ENCODE measurements at places on chromosomes 4 and X.

DNA sequence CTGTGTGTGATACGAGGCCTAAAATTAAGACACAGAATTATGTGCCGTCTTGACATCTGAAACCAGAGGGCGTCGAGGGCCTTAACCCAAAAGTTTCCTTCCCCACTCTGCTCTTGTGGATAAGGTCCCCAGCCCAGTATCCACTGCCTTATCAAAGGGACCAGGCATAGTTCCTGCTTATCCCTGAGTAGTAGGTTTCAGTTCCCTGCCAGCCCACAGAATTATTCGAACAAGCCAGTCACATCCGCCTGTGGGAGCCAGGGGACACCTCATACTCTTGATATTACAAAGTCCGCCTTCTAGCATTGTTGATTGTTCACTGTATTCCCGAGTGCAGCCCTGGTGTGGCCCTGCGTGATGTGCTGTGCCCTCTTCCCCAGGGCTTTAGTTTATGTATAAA lies 5.4 kb upstream of the MMRN1 start:
- no peak for DNase-seq

GRCh38 chrX:101163166-101163565 lies 56.4 kb upstream of the DRP2 start:
- no peak for DNase-seq

DNA sequence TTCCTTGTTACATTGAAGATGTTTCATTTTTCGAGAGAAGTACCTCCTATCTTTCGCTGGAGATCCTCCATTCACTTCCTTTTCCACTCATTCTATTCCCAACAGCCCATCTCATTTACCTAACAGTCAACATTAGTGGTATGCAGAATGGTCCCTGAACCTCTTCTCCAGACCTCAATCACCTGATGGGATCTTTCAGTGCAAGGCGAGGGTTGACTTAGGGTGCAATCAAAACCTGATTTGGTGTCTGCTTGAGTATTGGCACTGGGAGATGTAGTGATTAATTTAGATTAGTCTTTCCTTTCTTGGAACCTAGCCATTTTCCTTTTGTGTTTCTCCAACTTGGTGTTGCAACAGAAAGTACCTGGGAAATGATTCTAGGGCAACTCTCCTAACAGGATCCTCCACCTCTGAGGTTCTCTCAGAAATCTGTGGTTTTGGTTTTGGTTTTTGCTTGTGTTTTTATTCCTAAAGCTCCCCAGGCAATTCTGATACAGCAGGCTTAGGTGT lies 18.4 kb downstream of the DDX3X start:
- no peak for DNase-seq

GRCh38 chr4:139761461-139761860 lies 95.8 kb downstream of the MGST2 start:
- no peak for DNase-seq

DNA sequence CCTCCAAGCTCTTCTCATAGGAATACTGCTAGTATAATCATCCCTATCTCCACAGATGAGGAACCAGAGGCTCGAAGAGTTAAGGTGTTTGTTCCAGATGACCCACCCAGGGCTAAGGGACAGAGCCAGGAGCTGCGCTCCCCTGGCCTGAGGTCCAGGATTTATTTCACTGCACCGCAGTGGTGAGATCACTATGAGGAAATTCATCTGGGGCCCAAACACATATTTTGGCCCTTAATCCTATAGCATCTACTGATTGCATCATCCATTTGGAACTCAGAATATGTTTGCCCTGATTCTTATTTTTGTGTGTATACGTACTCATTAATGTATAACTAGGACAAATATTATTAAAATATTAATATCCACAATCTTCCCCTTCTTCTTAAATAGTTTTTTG lies 100.1 kb upstream of the RBPJ start:
- DNase-seq, result no peak

DNA sequence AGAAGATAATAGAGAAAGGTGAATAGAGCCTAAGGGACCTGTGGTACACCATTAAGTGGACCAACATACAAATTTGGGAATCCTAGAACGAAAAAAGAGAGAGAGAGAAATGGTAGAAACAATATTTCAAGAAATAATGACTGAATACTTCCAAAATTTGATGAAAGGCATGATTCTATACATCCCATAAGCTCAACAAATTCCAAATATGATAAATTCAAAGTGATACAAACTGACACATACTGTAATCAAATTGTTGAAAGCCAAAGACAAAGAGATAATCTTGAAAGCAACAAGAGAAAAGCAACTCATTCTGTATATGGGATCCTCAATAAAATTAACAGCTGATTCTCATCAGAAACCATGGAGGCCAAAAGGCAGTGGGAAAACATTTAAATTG lies 20.6 kb upstream of the ZC4H2 start:
- no peak for DNase-seq

DNA sequence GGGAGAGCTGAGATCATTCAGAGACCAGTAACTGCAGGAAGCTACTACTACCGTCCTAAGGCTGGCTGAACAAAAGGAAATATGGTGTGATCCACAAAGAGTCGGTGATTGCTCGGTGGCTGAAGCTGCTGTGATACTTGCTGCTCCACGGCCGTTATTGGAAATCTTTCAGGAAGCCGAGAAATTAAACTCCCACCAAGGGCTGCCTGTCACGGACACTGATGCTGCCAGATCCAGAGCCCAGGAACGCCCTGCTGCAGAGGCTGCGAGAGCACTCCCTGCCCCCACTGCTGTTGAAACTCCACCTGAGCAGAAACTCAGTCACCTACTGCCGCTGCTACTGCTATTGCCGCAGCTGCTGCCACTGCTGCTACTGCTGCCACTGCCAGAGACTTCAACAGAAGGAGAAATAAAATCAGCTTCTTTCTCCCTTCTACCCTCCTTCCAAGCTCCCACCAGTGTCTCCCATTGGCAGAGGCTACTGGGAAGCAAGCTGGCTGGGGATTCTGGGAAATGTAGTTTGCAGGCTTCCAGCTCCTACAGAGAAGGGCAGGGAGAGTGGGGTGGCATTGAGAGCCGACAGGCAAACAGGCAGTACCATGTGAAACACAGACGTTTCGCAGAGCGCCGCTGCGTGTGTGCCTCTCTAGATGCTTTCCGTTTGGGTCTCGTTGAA lies 126.0 kb upstream of the ENPP6 start:
- DNase-seq, result peak; percentile 65

GRCh38 chr4:181601103-181601502 lies 642.1 kb upstream of the TENM3 start:
- no peak for DNase-seq

GRCh38 chrX:102042372-102043325 lies 82.8 kb upstream of the TCEAL2 start:
- no peak for DNase-seq

DNA sequence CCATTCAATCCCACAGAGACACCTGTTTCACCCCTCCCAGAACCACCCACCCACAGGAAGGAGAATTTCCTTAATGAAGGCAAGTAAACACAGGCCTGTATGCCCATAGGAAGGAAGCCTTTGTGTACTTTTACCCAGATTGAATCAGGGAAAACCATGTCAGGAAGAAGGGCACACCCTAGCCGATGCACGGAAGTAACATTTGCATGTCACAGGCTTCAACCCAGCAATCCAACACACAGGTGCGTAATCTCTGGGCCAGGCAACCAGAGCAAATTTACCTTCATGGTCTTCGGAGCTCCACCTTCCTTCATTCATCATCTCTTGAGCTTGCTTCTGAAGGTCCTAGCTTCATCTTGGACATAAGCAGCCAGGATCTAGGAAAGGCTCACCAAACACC lies 206.3 kb downstream of the SHROOM3 start:
- peak; percentile 65 for DNase-seq

- DNase-seq, result no peak
Measured at GRCh38 chr4:47217884-47218283, 186.5 kb downstream of the GABRB1 start.

GRCh38 chr4:7396186-7396910 lies 38.4 kb downstream of the PSAPL1 start:
- DNase-seq, result no peak

- no peak for DNase-seq
Measured at GRCh38 chr4:16707874-16708273, 190.6 kb downstream of the LDB2 start.

GRCh38 chr4:5019274-5019673 lies at the start of gene CYTL1:
Gene CYTL1, minus strand, starts transcription at chr4:5019458. Its CDS starts 13 bp downstream, at chr4:5019445.
- DNase-seq, result no peak

DNA sequence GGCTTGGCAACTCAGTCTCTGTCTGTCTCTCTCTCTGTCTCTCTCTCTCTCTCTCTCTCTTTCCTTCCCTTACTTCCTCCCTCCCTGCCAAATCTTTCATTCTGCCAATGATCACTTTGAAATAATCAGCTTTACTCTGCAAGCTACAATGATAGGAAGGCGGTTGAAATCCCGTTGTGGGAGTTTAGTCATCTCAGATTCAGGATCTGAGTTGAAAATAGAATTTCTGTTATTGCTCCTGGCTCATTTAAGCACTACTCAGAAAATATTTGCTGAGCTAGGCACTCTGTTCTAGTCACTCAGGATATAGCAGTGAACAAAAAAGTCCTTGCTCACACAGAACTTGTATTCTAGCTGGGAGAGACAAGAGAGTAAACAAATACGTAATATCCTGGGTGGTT lies 56.3 kb upstream of the DCTD start:
- no peak for DNase-seq

DNA sequence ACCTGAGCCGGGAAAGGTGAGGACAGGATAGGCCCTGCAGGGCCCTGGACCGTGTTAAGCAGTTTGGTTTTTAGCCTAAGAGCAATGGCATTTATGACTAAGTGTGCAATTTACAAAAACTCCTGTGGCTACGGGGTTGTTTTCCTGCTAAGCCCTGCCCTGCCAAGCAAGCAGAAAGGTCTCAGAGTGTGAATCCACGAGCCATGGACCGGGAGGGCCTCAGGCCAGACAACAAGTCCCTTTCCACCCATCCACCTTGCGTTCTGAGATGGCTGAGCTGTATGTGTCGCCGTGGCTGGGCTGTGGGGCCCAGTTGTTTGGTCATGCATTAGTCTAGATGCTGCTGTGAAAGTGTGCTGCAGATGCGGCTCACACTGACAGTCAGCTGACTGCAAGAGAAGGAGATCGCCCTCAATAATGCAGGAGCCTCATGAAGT lies 33.9 kb upstream of the AFAP1 start:
- DNase-seq, result no peak

DNA sequence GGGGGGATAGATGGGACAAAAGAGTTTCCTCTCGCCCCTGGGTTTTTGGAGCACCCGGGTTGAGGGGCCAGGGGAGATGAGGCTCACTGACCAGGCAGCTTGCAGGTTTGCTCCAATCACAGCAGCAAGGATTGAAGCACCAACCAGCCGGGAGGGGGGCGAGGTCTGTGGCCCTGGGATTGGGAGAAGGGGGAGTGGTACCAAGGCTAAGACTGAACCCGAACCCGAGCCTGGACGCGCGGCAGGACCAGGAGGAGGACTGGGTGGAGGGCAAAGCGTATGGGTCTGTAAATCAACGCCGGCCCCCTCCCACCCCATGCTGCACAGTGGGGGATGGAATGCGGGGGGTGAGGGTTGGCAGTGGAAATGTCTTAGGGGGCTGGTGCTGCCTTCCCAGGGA lies 3.5 kb downstream of the SOX3 start:
- no peak for DNase-seq

DNA sequence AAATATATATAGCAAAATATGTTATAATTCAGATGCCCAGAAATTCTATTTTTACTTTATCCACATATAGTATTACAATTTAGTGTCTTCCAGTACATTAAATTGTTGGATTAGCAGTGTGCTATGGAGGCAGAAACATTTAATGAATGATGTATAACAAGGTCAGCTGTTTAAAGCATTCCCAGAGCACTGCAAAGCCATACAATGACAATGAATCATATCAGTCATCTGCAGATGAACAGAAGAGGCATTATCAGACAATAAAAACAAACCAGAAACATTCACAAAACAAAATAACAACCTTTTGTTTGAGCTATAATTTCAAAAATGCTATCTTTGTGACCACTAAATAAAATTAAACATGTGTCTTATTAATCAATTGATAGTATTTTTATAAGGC lies 524.2 kb downstream of the FAT4 start:
- no peak for DNase-seq

GRCh38 chr4:185772391-185773093 lies 39.5 kb downstream of the SORBS2 start:
- DNase-seq, result no peak

All from NCI-H748 treated with DMSO at 0.1 percent for 48 hours (cell line).